ENCODE measurements at places on chromosomes 6 and 20.
A peak's percentile ranks its signal among the peaks of the same experiment; 100 is the strongest.

DNA sequence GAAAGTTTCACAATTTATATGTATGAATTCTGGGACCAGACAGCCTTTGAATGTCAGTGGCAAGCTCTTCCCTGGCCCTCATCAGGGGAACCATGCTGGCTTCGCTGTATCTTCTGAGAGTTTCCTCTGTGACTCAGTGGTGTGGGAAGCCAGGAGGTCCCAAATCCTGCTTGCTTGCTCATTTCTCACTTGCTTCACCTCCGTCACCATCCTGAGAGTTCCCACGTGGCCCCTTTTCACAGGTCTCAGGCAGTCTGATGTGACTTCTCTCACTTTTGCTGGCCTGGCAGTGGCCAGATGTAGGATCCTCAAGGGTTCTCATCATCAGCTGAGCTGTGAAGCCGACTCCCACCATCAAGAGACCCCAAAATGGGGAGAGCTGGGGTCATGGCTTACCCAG, 28.4 kb upstream of the RIN2 start:
- no peak for DNase-seq

DNA sequence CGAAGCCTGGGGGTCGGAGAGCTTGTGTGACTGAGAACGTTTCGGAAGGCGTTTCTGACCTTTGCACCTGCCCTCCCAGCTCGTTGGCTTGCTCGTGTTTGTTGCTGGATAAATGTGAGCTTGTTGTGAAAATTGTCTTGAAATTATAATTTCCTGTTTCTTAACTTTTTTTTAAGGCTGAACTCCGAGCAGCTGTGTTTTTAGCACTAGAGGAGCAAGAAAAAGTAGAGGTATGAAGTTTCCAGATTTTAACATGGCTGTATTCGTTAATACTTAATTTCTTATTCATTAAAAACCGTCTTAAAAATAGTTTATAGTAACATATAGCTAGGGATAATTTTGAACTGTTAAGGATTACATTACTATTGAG, 672 bp downstream of the CEP43 start:
- DNase-seq = no peak

DNA sequence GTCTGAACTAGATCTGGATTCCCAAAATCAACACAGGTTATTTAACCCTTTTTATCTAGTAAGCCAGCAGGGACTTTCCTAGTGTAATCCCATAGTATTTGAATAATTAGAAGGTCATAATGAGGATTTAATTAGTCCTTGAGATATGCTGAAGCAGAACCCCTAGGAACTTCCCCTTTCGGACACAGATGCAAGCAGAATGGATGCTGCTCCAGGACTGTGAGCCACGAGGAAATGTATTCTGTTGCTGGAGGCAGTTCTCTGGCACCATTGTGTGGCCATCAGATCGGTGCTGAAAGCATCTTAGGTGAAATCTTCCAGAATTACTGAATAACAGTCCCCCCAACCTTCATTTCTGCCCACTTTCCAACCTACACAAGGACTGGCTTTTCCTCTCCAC, 206.9 kb downstream of the TMEM242 start:
- DNase-seq = peak; percentile 8

GRCh38 chr6:119267126-119267905, 82.2 kb downstream of the MAN1A1 start:
- DNase-seq = peak; percentile 51

GRCh38 chr20:44910690-44911262, 916 bp downstream of the PABPC1L start:
- DNase-seq = no peak

- no peak for DNase-seq
Observed at GRCh38 chr6:122736163-122736562, 43.4 kb upstream of the FABP7 start.

DNA sequence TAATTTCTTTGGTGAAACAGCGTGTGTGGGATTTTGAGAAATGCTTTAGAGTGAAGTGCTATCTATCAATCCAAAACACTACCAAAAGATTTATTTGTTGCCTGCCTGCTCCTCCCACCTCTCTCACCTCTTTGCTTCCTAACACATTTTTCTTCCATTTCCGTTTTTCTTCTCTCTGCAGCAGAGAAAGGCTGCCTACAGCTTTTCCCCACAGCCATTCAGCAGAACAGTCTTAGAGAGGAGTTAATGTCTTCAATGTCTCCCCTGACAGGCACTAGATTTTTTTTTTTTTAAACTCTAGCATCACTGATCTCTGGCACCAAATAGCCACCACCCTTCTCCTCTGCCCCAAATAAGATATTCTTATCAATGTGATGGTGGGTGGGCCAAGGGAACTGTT, 327.8 kb upstream of the MAN1A1 start:
- no peak for DNase-seq

DNA sequence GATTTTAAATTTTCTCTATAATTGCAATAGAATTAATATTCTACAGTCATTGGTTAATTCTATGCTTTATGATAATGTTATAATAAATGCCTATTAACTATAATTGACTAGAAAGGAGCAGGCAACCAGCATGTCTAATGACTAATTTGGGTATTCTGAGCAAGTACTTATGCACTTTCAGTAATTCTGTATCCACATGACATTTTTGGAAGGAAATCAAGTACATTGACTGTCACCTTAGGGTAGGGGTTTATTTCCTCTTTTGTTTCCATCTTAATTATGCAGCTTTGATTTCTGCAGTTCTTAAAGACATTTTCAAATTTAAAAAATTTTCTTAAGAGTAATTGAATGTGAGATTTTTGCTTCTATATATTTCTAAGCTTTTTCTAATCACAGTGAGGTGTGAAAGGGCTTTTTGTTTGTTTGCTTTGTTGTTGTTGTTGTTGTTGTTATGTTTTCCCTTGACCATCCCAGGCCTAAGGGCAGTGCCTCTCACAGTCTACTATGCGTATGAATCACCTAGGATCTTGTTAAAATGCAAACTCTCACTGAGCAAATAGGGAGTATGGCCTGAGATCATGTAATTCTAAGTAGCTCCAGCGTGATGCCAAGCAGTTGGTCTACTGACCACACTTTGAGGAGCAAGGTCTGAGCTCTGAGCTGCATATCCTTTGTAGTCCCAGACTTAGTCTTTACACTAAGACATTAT, 467.1 kb upstream of the RNF217 start:
- no peak for DNase-seq

DNA sequence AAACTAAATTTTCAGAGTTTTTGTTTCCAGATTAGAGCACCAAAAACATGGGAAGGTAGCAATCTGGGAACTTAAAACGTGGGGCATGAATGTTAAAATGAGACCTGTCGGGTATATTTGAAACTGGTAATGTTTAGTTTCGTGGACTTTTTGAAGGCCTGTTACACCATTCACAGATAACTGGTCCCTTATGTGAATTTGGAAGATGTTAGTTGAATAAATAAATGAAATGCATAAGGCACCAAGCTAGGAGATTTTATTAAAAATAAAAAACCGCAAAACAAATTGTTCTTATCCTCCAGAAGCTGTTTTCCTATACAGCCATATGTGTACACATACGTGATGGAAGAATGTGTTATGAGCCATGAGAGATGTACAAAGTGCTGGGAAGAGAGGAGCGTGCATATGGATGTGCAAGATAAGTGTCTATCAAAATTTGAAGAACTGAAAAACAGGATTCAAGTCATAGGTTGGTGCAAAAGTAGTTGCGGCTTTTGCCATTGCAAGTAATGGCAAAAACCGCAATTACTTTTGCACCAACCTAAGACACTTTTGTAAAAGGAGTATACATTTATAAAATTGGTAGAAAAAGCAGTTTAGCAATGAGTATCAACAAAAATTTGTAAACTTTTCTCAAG, 700 bp upstream of the MCUR1 start:
- peak; percentile 48 for DNase-seq

DNA sequence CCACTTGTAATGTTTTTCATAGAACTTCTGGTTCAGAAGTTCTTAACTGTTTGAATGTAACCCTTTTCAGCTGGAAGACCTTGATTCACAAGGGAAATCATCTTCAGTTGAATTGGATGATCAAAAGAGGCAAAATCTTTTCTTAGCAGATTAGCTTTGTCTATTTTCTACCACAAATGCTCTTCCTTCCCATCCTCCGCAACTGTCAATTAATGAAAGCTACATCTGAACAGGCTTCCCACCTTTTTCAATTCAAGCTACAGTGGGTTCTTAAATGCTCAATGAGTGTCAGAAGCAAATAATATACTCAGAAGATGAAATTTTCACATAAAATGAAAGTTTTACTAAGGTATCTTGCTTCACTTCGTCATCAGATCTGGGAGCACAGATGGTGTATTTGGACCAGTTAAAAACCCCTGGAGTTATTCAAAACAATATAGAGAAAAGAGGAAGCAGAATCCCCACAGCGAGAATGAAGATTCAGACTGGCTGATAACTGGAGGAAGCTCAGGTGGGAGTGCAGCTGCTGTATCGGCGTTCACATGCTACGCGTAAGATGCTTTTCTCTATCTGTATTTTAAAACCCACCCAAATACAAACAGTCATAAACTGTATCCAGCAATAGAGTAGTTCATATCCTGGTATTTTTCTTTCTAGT, 19.4 kb downstream of the QRSL1 start:
- DNase-seq = peak; percentile 35

GRCh38 chr20:41123631-41124030, 13.7 kb upstream of the PLCG1 start:
- DNase-seq = no peak

- no peak for DNase-seq
Observed at GRCh38 chr6:136464148-136464547, 86.1 kb downstream of the MAP7 start.

DNA sequence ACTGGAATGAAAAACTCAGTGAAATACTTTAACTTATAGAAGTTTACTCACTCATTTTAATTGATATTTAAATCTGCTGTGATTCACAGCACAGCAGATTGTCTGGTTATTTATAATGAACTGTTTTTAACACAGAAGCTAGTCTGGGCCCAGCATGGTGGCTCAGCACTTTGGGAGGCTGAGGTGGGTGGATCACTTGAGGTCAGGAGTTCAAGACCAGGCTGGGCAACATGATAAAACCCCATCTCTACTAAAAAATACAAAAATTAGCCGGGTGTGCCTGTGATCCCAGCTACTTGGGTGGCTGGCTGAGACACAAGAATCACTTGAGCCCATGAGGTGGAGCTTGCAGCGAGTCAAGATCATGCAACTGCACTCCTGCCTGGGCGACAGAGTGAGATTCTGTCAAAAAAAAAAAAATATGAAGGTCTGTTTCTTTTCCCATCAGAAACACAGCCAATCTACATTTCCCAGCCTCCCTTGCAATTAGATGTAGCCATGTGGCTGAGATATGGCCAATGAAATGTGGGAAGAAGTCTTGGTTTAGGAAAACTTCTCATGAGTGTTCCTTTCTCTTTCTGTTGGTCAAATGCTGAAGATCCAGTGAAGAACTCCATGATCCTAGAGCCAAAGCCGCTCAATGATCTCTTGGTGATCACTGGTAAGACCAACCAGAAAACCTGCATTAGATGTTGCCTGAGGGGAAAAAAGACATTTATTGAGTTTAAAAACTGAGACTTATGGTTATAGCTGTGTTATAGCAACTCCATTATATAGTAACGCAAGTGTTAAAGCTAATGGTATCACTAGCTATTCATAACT, 31.3 kb upstream of the BTN3A2 start:
- DNase-seq = no peak

GRCh38 chr20:37484331-37484730, 36.7 kb upstream of the NNAT start:
- no peak for DNase-seq

DNA sequence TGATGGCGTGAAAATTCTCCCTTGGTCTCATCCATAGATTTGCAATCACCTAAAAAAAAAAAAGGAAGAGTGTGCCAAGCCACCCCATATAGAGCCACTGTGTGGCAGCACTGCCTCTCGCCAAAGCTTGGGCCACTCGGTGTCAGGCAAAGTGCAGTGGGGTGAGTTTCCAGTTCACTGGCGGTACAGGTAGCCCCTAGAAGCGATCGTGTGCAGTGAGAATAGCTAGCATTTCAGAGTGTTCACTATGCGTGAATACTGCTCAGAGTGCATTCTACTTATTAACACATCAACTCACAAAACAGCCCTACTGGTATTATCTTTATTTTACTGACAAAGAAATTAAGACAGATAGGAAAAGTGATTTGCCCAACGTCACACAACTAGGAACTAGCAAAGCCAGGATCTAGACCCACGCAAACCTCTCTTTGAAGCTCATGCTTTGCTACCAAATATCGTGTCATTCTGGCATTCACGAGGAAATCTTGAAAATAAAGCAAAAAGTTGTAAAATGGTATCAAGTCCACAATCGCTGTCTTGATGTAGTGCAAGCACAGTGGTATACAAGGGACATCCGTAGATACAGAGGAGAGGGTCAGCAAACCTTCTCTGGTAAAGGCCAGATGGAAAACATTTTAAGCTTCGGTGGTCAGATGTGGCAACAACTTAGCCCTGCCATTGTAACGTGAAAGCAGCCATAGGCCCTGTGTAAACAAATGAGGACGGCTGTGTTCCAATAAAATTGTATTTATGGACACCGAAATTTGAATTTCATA, 10.4 kb upstream of the GCNT2 start:
- DNase-seq = peak; percentile 65

- peak; percentile 94 for DNase-seq
Observed at GRCh38 chr6:167094820-167095637, 27.9 kb upstream of the CCR6 start.

DNA sequence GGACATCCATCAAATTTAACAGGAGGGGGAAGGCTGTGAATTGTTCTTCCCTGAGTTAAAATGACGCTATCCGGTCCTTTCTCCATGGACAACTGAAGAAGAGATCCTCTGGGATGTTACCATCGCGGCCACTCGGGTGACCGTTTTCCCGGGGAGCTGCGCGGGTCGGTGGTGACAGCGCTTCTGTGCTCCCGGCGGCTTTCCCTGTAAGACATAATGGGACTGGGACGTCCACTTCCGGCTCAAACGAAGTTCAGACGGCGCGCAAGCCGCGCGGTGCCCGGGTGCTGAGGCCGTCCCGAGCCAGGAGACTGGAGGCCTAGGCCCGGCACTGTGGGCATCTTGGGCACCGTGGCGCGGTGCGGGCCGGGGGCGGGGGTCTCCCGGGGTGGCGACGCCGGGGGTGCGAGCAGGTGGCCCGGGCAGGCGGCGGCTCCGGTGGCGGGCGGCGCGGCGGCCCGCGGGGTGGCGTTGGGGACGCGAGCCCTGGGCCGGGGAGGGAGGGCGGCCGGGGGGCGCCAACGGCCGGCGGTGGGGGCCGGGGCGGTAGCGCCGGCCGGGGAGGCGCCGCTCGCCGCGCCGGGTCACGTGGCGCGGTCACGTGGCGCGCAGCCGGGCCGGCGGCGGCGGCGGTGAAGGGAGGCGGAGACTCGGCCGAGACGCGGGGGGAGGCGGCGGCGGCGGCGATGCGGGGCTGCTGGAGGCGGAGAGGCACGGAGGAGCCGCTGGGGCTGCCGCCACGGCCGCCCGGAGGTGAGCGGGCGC, 63.6 kb downstream of the GTF2H5 start:
- DNase-seq = peak; percentile 33

DNA sequence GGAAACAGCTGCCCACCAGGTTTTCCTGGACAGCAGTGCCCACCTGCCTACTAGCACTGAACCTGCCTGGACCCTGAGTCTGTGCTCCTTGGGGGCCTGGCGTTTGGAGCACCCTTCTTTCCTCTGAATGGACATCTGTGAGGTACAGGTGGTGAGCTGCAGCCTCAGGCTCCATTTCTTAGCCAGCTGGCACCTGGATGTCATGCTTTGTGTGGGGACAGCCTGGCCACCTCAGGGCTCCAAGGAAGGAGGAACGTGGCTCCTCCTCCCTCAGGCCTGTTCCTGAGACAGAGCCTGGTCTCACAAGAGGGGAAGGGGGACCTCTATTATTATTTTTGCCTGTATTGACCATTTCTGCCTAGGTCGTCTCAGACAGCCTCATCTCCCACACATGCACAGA, 8.1 kb downstream of the TMEM151B start:
- DNase-seq = no peak
